Activated naive CD4-positive, alpha-beta T cell treated with Interleukin-2 at 50 U/mL for 16 hours (primary cell): ENCODE measurements at places on chromosomes 16 and 17.

DNA sequence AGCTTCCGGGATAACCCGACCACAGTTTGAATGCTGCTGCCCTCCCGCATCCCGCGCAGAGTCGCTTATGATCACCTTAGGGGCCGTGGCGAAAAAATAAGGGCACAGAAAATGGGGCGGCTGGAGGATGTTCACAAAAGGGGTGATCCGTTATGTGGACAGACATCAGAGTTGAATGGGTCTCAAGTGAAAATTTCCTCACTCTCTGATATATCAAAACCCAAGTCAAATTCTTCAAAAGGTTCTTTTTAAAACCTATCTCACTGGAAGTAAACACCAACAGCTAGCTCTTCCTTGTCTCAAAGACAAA lies 400 bp upstream of the CEP112 start:
- no peak for DNase-seq

- no peak for DNase-seq
Observed at GRCh38 chr17:16910341-16910740, 61.6 kb downstream of the TNFRSF13B start.

- DNase-seq: no peak
Observed at GRCh38 chr16:59060207-59060606, 326.1 kb upstream of the GOT2 start.

- no peak for DNase-seq
Observed at GRCh38 chr17:2435181-2435741, 34.4 kb upstream of the MNT start.
